Naive thymus-derived CD8-positive, alpha-beta T cell (primary cell): ENCODE measurements at places on chromosomes 1 and 21.

- no peak for DNase-seq
Observed at GRCh38 chr1:238608144-238608543, 717.4 kb upstream of the ZP4 start.

DNA sequence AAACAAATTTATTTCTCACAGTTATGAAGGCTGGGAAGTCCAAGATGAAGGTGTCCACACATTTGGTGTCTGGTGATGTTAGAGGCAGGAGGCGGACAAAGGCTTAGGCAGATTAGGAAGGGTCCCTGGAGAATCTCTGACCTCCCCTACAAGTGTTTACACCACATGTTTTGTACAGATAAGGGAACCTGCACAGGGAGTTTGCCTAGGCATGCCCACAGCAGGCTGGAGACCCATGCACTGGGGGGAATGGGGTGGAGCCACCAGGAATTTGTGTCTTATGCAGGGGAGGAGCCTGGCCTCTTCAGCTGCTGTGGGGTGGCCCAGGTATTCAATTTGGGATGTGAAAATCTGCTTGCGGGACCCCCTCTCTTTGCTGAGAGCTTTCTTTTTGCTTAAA, 131.3 kb downstream of the PATJ start:
- no peak for DNase-seq

DNA sequence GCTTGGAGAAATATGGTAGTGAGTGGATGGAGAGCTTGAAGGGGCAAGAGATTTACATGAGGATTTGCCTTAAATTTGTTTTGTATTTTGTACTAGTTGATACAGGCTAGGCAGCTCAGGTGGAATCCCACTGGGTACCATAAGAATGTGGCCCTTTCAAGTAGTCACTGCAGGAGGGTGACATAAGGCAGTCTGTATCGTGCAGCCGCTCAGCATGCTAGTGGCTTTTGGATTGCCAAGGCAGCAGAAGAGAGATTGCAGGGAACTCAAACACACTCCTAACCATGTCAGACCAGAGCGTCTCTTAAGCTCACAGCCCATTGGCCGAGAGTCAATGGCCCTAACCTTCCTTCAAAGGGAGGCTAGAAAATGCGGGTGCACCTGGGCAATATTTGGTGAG, 420.0 kb downstream of the ADGRL2 start:
- DNase-seq = no peak

DNA sequence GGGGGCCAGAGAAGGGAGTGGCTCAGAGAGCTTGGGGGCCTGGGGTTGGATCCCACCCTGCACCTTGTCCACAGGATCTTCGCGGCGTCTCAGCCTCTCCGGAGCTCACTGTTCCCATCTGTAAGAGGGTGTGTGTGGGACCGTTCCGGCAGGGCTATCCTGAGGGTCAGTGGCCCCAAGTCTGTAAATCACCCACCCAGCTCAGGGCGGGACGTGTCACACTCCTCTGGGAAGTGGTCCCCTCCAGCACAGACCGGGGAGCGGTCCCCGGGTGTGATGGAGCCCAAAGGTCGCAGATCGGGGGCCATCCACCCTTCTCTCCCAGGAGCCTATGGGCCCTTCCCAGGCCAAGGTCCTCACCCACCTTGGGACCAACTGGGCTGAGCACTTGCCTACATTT, 40.0 kb downstream of the KCNAB2 start:
- no peak for DNase-seq

DNA sequence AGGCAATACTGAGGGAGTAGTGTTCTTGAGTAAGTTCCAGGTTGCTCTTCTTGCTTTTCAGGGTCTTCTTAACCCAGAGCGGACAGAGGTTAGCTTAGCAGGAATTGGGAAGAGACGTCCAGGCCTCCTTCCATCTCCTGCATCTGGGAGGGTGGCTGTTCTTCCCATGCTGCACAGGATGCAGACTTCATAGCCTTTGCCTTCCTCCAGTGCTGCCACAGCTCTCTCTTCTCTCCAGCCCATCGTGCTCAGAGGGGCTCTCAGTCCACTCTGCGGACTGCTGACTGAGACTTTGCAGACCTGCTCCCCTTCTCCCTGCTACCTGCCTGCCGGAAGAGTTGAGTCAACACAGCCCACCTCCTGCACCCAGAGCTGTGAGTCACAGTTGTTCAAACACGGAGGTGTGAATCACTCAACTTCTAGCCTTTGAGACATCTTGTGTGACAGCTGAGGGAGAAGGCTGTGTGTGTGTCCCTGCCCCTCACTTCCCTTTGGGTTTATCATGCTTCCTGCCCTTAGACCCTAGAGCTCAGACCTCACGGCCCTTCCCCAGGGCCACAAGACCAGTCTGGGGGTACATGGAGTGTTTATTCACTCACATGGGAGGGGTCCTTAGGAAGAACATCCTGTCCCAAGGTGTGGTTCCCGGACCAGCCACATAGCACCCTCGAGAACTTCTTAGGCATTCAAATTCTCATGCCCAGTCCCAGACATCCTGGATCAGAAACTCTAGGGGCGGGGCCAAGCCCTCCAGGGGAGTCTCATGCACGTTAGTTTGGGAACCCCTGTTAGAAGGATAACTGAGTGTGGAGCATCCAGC, 158.3 kb upstream of the CACNA1E start:
- DNase-seq = no peak

DNA sequence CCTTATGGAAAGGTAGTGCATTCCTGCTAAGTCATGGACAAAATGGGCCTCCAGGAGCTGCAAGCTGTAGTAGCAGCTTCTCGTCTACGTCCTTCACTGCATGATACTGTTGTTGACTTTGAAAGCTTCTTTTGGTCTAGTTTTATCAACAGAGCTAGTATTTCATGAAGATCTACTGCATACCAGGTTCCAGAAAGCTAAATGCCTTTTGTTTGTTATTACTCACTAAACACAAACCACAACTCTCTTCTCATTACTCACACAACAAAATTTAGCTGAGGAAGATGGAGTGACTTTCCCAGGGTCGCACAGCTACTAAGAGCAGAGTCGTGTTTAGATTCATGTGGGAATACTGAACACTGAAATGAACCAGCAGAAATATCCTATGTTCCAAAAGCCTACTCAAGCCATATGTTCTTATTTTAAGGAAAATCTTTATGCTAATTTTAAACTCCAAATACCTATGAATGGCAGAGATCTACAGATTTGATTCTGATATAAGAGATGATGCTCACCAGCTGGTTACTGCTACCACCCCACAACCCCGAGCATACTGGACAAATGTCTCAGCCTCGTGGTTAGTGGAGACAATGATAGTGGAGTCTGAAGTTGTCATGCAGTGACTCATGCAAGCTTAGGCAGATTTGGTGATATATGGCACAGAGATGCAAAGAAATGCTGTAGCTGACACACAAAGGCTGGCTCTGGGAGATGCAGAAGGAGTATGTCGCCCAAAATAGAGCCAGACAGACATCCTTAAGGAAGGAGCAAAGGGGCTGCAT, 20.6 kb downstream of the PGBD2 start:
- DNase-seq = no peak

- DNase-seq = no peak
Observed at GRCh38 chr1:218473522-218473921, 128.4 kb downstream of the TGFB2 start.

DNA sequence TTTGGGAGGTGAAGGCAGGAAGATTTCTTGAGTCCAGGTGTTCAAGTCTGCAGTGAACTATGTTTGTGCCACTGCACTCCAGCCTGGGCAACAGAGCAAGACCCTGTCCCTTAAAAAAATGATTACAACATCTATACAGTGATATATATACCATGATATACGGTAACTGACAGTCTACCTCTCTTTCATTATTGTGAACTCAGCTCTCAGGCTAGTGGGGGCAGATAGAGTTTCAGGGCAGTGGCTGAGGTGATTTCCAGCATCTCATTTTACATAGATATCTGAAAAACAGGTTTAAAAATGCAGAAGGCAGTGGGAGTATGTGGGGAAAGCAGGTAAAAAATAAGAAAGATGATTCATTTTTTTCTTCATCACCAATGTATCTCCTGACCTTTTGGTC, 8.1 kb upstream of the NTNG1 start:
- no peak for DNase-seq

DNA sequence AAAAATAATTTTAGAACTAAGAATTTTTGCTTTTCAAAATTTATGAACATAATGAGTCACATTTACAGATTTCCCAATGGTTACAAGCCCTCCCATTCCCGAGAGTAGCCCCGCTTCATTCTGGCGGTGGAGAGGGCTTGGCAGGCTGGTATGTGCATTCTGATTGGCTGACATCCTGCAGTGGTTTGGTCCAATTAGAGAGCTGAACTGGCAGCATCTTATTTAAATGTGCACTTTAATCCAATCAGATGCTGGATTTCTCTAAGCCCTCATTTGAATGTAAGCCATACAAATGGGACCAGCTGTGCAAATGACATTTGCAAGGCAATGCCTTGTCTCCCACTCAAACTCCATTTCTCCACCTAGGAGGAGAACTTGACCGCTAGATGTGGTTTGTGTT, 18.0 kb upstream of the TRIM17 start:
- DNase-seq = no peak
